ENCODE measurements at places on chromosomes 7 and 10. TPM values are rescaled to one million over a fixed set of nuclear protein-coding genes. Genes with fewer than 3 reads are reported as not detected.

The GPAM gene
- 31.1 TPM for total RNA-seq

The ZPBP gene
- not detected for total RNA-seq

The POU6F2 gene
- total RNA-seq: 0.81 TPM

DNA sequence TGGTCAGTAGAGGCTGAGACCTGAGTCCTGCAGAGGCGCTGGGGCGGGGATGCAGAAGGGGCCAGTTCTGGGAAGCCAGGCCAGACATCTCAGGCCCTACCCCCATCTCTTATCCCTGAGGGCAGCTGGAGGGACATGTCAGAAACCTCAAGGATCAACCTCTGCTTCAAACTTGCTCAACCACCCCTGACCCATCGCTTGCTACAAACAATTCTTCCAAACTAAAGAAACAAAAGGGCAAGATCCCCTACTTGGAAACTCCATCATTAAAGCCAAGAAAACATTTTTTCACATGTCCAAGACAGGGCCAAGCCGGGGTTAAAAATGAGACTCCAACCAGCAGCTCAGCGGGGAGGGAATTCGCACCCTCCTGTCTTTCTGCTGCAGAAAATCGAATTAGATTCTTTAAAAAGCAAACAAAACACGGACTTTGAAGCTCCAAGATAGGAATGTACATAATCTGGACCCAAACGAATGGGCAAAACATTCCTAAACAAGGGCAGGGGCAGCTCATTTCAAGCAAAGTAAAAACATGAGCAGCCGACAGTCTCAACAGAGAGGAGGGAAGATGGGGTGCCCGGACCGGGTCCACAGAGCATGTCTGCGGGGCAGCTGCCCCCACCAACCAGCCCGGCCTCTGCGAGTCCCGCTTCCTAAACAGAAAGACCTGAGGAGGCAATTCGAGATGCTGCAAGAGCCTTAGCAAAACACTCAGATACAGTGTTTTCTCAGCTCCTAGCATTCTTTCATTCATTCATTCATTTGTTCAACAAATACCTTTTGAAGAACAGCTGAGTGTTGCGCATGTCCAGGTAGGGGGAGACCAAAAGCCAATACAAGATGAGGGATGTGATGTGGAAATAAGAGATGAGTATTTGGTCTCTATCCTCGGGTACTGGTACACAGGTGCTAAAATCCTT lies 44.8 kb downstream of the CHST15 start:
- DNase-seq: no peak

DNA sequence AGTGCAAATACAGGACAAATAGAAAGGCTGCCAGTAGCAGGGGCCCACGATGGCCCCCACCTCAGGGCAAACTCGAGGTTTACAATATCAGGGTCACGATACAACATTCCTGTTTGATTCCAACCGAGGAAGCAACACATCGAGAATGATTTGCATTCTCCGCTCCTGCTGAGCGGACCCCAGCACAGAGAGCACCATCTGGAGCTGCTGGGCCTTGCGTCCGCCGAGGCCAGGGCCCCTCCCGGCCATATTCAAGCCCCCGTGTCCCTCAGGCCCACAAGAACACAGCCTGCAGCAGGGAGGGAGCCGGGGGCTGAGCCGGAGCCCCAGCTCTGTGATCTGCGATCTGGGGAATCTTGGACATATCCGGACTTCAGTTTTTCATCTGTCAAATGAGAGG lies 84.3 kb downstream of the PRKAG2 start:
- DNase-seq: no peak
